ENCODE measurements at places on chromosomes 2 and 18.
A peak's percentile ranks its signal among the peaks of the same experiment; 100 is the strongest.

DNA sequence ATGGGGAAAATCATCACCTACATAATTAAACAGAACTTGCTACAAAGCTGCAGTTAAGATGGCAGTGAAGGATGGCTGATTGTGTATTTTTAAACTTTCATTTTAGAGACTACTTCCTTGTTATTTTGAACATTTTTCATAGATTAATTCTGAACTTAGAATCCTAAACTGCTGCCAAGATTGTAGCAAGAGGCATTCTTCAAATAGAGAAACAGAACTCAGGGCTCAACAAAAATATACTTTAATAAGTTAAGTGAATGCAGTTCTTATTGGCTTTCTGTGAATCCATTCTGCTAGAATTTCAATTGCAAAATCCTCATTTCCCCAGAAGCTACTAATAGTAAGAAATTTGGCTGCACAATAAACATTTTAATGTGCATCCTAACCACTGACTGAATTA, 160.3 kb downstream of the L3MBTL4 start:
- no peak for DNase-seq

GRCh38 chr18:10319914-10320600, 134.4 kb upstream of the APCDD1 start:
- no peak for DNase-seq

DNA sequence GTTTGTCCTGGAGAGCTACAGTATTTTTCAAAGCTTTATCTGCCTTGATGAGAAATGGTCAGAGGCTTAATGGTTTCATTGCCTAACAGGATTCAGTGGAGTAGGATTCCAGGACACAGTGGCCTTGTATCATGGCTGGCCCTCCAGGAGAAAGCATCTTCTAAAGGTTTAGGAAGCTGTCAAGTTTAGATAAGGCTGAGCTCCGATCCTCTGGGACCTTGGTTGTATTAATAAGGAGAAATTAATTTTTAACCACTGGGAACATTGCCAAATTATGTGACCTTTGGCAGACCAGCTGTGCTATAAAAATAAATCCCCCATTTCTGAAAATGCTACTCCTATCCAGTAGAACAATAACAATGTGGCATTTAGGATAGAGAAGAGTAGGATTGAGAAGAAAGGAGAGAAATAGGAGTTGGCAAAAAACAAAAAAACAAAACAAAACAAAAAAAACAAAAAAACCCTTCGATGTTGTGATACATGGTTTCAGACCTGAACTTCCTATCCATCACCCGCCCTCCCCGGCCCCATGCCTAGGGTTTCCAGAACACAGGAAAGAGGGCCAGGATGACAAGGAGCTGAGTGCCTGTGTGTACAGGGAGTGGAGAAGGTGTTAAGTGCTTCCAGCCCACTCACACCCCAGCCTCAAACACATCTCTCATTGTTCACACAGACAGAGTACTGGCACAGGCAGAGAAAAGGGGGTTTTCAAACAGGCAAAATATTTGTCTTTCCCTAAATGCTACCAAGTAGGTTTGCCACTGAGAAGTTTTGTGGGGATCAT, 6.3 kb downstream of the NRP2 start:
- no peak for DNase-seq

DNA sequence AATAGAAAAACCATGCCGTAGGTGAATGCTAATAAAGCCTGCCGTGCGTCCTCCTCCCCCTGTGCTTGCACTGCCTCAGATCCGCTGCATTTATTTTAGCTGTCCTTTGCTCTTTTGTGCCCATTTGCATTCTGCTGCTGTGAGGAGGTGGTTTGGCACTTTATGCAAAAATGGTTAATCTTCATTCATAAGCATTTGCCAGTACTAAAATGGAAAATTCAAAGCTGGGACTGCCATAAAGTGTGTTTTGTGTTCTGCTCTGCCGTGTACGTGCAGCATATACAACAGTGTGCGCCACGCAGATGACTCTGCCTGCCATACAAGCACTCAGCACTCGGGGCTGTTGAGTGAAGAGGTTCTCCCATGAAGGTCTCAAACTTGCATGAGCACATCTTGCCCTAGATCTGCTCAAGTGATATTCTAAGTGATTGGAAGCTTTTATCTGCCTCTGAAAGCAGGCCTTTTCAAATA, 73.6 kb downstream of the SPATS2L start:
- DNase-seq = no peak

GRCh38 chr18:8368512-8369217, 240.6 kb upstream of the RAB12 start:
- DNase-seq = no peak

DNA sequence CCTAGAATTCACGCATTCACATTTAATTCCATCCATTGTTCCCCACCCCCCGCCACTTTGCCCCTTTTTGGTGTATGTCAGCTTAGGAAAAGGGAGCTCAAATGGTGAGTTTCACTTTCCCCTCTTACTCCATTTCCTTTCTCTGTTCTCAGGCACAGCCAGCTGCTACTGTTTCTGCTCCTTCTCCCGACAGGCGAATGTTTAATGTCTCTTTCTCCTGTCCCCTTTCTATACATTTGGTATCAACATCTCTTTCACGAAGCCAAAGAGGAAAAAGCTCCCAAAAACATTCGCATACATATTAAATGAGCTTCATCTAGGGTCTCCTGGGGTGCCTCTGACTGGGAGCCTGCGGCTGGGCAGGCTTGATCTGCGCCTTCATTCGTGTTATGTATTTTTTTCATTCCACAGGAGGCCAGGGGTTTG, 124.2 kb upstream of the SATB2 start:
- DNase-seq = peak; percentile 20
